Skin of body (tissue), 3 donors: ENCODE measurements at places on chromosomes 3 and 15. TPM values are rescaled to one million over a fixed set of nuclear protein-coding genes. Genes with fewer than 3 reads are reported as not detected.

GRCh38 chr15:63913786-63914315 is 80.1 kb upstream of the HERC1 start:
- no peak for DNase-seq

GRCh38 chr15:69562116-69562515 is 109.5 kb downstream of the RPLP1 start:
- no peak for DNase-seq

- DNase-seq = no peak
Measured at GRCh38 chr3:47476644-47477199, 981 bp upstream of the SCAP start.

The CPB1 gene
- 8.7 TPM for total RNA-seq

DNA sequence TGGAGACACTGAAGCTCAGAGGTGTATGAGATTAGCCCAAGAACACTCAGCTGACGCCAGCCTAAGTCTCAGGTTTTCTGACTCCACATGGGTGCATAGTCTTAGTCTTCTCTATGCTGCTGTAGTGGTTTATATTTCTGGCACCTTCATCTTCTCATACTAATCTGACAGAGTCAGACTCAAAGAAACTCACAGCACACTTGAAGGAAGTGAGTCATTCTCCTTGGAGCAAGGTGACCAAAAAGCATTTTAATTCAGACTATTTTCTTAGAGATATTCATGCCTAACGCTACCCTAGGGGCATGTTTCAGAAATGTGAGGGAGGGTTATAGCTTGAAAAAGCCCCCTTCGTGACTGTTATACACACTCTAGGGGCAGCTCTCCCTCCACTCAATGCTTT is 775.3 kb upstream of the ARPP21 start:
- no peak for DNase-seq

DNA sequence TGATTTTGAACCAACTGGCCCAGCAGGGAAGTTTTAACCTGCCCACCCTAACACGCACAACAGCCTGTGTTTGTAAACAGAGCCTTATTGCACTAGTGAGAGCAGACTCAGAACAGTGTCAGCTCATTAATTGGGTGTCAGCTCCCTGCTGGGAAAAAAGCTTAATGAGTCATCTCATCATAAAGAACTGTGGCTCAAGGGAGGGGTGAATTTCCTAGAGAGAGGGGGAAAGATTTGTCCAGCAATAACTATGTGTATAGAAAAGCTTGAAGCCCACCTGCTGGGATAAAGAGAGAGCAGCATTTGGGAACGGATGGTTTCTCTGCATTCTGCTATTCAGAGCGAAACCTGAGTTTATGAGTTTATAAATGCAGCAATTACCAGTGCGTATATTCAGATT is 48.9 kb upstream of the GMNC start:
- DNase-seq = no peak

The GOLGA6A gene
- total RNA-seq = 0.89 TPM
